ENCODE measurements at places on chromosomes 6 and 20. TPM values are rescaled to one million over a fixed set of nuclear protein-coding genes. Genes with fewer than 3 reads are reported as not detected.
A peak's percentile ranks its signal among the peaks of the same experiment; 100 is the strongest.

Gene CSNK2B
- polyA plus RNA-seq = 178 TPM

Gene TTBK1
- 0.01 TPM for polyA plus RNA-seq

Gene MEI4
- not detected for polyA plus RNA-seq

Gene COMMD7
- 67.5 TPM for polyA plus RNA-seq

Gene MUC22
- polyA plus RNA-seq = 0.02 TPM

GRCh38 chr6:83443516-83443915 lies 12.7 kb upstream of the ME1 start:
- no peak for DNase-seq

- no peak for DNase-seq
Measured at GRCh38 chr6:132814716-132815570, 574 bp downstream of the RPS12 start.

DNA sequence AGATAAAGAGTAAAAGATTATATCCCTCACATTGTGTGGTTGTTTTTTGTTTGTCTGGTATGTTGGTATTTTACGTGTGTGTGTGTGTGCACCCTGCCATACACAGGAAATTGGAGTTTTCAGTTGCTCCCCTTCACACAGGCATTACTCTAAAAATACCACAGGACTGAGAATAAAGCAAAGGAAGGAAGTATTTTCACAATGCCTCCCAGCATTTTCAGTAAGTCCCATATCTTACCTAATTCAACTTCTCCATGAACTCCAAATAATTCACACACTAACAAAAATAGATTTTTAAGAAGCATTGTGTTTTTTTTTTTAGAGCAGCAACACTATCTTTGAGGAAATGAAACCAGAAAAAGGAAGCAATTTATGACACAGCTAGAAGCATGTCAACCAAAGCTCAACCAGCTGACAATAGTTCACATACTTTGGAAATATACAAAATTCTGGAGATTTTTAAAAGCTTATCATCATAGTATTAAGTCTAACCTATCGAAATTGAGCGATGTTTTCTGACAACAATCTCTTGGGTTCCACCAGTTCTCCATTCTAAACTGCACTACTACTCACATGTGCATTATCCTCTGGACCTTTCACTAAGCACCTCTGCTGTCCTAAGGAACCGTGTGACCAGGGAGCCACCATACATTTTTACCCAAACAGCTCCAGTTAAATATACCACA lies 2.1 kb downstream of the UBE2J1 start:
- DNase-seq = no peak

- DNase-seq = no peak
Measured at GRCh38 chr6:101722471-101722870, 329.0 kb downstream of the GRIK2 start.

DNA sequence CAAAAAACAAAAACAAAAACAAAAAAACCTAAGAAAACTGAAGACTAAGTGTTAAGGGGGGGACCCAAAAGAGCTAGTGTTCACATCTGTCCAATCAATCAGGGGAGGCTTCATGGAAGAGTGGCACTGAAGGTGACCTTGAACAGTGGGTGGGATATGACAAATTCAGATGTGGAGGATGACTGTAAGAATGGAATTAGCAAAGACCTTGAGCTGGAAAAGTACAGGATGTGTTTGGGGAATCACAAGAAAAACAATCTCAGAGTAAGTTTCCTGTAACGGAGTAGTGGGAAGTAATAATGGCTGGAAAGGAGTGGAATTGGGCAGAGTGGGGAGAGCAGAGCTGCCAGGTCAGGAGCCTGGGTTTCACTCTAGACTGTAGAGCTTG lies 2.9 kb upstream of the IER3 start:
- peak; percentile 33 for DNase-seq

DNA sequence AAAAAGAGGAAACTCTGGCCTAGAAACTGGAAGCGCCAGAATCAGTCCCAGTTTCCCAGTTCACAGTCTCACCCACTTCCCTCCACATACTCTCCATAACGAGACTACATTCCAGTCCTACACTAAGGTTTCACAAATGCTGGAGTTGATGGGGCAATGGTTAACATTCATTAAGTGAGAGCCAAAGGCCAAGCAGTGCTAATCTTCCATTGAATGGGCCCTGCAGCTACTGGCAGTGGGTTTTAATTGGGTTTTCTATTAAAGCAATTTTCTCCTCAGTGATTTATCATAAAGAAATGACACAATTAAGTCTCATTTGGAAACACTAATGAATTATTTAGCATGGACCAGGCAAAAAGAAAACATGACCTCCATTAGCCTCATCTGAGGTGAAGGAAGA lies 20.8 kb upstream of the NRSN1 start:
- DNase-seq = no peak

DNA sequence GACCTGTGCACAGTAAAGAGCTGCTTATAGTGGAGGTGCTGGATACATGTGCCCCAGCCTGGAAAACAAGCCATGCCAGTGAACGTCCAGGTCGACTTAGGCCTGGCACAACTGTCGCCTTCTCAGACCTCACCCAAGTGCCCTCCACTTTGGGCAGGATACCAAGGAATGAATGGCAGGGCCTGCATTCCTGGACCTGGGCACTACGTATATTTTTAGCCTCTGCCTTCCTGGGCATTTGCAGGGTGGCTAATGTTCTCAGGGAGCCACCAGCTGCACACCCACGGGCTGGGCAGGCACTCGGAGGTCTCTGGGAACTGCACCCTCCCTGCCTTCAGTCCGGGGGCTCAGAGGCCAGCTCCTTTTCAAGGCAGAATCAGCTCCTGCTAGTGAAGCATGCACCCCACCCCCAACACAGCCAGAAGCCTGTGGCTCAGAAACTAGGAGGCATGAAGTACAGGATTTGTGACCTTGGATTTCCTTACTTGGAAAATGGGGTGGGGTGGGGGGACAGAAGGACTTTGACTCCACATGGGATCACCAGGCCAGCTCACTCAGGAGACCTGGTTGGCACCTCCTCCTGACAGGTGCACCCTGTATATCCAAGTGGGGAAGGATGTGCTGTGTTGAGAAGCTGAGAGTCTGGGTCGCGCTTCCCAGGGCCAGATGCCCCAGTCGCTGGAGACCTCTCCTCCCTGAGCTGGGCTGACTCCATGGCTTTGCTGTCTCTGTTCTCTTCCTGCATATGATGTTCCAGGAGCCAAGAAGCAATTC lies 2.5 kb upstream of the LSM14B start:
- DNase-seq = no peak

DNA sequence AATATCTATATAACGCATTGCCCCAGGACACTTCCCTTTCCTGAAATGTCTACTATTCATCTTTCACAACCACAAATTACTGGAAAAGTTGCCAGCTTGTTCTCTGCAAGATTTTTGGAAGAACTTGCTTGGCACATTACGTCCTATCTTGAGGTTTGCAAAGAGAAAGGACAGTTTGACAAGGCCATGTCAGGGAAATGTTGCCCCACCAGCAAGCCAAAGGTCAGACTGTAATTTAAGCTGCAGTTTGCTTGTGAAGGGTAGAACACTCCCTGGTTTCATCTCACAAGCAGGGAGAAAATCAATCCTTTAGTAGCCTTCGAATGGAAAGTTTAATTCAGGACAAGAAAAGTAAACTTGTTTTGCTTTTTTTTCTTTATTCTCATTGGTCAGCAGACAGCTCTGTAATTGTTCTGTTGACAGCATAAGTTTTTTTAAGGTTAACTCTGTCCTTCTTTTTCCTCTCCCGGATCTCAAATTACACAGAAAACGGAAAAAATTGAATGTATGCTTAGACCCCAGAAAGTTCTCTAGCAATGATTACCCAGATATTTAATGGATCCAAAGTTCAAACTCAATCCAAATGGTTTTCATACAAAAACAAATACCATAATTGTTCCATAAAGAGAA lies 541.8 kb upstream of the NRSN1 start:
- no peak for DNase-seq

Measured in IMR-90 (cell line).